Activated naive CD4-positive, alpha-beta T cell treated with anti-CD3 and anti-CD28 coated beads, Interleukin-2, amount 50 U/mL, for 16 hours (primary cell): ENCODE measurements at places on chromosomes 2 and 18.

DNA sequence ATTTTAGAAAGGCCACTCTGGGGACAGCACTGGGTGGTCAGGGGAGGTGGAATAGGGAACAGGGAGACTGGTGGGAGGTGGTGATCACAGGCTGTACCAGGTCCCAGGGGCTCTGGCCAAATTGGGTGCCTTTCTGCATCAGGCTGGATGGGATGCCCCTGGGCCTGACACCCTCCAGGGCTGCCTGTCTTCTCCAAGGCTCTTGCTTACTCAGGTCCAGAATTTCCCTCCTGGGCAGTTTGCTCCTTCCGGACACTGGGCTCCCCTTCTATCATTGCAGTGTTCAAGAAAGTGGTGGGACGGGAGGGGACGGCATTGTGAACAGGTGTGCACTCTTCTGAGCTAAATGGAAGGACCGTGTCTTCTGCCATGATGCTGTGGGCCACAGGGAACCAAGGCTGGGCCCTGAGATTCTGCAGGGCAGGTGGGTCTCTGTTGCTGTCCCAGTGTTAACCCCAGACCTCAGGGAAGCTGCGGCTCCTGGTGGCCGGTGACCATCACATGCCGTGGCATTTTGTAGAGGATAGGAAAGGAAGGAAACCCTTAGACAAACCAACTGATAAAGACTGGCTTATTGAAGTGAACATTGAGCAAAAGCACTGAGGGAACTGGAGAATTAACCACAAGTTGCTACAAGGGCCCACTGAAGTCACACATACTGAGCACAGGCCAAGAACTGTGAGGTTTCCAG, 93.7 kb upstream of the HS6ST1 start:
- DNase-seq = no peak

DNA sequence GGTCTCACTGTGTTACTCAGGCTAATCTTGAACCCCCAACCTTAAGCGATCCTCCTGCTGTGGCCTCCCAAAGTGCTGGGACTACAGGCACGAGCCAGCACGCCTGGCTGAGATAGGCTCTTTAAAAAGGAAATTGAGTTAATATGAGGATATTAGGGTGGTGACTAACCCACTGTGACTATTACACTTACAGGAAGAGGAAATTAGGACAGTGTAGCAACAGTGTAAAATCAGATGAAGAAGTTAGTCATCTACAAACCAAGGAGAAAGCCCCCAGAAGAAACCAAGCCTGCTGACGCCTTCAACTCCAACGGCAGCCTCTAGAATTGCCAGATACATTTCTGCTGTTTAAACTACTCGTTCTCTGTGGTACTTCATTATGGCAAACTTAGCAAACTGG, 711.9 kb downstream of the SUCLG1 start:
- no peak for DNase-seq

- no peak for DNase-seq
Observed at GRCh38 chr2:75074228-75074627, 115.8 kb downstream of the POLE4 start.

DNA sequence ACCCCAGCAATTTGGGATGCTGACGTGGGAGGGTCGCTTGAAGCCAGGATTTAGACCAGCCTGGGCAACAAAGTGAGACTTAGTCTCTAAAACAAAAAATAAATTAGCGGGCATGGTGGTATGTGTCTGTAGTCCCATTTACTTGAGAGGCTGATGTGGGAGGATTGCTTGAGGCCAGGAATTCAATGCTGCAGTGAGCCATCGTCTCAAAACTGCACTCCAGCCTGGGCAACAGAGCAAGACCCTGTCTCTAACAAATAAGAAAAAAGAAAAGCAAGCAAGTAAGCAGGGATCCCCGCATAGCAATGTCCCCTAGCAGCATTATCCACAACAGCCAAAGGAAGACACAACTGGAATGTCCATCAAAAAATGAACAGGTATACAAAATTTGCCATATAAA, 3.4 kb downstream of the TXNL1 start:
- no peak for DNase-seq

GRCh38 chr2:125254010-125254409, 1228.9 kb downstream of the CNTNAP5 start:
- no peak for DNase-seq

DNA sequence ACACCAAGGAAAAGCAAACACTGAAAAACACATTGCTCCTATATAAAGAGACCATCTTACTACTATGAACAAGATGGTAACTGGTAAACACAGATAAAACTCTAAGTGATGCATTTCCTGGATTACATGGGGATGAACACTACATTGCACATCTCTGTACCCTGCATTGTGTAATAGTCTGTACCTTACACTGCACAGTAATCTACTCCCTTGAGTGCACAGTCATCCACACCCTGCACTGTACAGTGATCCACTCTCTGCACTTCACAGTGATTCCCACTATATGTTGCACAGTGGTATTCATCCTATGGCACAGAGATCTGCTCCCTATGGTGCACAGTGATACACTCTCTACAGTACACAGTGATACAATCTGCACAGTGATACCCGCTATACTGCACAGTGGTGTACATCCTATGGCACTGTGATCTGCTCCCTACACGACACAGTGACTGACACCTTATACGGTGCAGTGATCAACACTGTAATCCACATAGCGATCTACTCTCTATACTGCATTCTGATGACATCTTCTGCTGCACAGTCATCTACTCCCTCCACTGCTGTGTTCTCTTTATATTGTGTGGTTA, 462.2 kb upstream of the RGPD4 start:
- no peak for DNase-seq

- DNase-seq = no peak
Observed at GRCh38 chr2:120245520-120246332, 6.9 kb upstream of the RALB start.

DNA sequence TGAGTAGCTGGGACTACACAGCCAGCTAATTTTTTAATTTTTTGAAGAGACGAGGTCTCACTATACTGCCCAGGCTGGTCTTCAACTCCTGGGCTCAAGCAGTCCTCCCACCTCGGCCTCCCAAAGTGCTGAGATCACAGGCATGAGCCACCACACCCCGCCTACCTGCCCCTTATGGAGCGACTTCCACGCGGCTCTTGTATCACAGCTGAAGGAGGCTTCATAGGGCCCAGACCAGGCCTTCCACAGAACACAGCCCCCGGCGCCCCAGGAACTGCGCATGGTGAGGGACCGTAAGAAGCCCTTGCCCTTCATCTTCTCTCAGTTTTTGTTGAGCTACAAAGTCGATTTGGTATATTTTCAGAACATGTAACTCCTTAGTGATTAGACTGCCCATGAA, 220.3 kb downstream of the KLHL29 start:
- DNase-seq = no peak

- peak; percentile 21 for DNase-seq
Observed at GRCh38 chr2:85243101-85244072, 84.4 kb downstream of the TGOLN2 start.

DNA sequence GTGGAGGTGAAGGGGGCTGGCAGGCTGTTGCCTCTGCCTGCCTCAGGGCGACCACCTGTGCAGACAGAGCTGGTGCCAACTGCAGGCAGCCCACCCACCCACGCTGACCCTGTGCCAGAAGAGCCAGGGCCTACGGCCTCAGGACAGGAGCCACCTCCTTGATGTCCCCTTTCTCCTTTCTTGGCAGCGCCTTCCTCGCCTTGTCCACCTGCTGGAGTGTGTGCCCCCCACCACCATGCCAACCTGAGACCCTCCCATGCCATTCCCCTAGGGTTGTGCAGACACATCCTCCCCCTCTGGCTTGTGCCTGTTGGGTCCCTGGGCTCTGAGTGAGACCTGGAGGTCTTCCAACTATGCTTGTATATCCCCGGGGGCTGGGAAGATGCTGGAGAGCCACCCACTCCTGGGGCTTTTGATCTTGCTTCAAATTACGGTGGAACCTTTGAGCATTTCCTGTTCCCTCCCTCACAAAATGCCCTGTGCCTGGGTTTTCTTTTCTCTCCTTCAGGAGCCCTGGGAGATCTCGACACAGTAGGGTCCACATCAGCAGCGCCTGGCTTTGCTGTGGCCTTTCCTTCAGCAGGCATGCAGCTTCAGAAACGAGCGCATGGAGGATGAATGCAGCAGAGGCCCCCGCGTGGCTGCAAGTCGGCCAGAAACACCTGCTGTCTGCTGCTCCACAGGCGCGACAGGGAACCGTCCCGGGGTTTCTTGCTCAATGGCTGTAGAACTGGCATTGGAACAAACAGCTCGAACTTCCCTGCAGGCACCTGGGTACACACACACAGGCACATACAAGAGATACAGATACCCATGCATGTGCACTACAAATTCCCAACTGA, 65.9 kb upstream of the SH3RF3 start:
- no peak for DNase-seq

DNA sequence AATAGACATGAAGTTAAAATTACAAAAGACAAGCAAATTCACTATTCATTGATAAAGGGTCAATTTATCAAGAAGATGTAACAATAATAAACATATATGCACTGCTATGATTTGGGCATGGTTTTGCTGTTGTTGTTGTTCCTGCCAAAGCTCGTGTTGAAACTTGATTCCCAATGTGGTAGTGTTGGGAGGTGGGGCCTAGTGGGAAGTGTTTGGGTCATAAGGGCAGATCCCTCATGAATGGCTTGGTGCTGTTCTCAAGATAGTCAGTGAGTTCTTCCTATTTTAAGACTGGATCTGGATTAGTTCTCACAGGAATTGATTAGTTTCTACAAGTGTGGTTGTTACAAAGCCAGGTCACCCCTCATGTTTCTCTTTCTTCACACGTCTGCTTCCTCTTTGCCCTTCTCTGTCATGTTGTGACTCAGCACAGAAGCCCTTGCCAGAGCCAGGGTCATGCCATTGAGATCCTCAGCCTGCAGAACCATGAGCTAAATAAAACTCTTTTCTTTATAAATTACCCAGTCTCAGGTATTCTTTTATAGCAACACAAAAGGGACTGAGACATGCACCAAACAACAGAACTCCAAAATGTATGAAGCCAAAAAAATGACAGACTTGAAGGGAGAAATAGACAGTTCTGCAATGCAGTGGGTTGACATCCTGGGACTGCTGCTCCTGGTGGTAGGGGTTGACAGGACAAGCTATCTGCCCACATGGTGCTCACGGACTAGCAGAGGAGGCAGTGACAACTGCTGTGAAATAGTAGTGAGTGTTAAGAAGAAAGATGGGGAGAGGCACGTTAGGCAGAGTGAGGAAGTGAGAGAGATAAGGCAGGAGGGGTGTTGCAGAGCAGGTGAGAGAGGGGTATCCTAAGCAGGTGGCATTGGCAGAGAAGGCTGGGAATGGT, 18.6 kb upstream of the SKA1 start:
- no peak for DNase-seq

- no peak for DNase-seq
Observed at GRCh38 chr2:36861896-36862295, 104.4 kb downstream of the STRN start.
